Omental fat pad (tissue), 4 donors: ENCODE measurements at places on chromosomes 3 and 15. TPM values are rescaled to one million over a fixed set of nuclear protein-coding genes. Genes with fewer than 3 reads are reported as not detected.

DNA sequence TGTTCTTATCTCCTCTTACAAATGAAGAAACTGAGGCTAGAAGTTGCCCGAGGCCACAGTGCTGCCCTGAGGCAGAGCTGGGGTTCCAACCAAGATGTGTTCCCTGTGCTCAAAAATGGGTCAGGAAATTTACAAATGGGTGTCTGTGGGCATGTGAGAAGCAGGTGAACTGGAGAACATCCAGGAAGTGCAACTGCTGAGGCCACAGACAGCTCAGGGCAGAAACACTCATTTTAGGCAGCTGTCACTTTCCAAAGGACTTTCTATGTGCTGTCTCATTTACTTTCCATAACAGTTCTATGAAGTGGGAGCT lies 47.2 kb upstream of the ATP2B2 start:
- no peak for DNase-seq

DNA sequence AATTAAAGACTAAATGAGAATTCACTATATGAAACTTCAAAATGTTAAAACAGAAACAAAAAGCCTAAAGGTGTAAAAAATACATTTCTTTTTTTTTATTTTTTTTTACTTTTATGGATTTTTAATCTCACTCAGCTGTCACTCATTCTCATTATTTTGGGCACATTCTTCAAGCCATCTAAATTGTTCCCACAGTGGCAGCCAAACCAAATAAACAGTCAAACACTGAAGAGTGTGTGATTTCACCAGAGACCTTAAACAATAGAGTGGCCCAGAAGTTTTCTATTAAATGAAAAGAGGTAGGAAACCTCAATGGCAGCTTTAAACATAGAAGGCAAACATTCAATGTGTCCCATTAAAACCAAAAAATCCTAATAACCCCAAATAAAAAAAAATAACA lies 616.1 kb downstream of the OTOL1 start:
- no peak for DNase-seq

Gene ADCY5
- total RNA-seq = 46.8 TPM

Gene ACOX2
- total RNA-seq = 18.2 TPM

Gene SLC12A1
- not detected for total RNA-seq

Gene FAM3D
- total RNA-seq = not detected

Gene SV2B
- 9.6 TPM for total RNA-seq
